ENCODE measurements at places on chromosomes 12 and 14.

GRCh38 chr14:92993302-92993701 is 70.4 kb downstream of the CHGA start:
- DNase-seq, result no peak

GRCh38 chr12:2247596-2247995 is 194.8 kb downstream of the CACNA1C start:
- DNase-seq, result no peak

DNA sequence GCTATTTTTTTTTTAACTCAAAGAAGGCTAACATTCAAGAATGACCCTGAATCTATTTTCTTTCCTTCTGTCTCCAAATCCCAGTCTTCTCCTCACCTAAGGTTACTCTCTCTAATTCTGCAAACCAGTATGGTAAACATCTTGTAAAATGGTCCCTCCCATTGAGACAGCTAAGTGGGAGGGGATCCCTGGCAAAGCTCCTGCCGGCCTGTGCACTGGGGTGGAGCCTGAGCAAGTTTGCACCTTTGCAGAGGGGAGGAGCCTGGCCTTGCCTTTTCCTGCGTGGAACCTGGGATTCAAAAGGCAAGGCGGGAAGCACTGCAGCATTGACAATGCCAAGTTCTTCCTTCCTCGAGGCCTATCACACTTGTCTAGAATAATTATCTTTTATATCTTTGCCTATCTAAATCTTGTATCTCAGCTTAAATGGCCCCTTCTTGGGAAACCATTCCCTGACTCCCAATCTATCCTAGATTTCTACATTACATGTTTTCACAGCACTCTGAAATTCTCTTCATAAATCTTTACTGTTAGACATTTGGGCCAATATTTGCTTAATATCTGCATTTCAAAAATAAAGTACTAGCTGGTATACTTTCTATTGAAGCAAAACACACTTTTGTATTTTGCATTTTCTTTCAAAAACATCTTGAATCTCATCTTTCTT is 83.0 kb downstream of the EPS8 start:
- peak; percentile 74 for DNase-seq

DNA sequence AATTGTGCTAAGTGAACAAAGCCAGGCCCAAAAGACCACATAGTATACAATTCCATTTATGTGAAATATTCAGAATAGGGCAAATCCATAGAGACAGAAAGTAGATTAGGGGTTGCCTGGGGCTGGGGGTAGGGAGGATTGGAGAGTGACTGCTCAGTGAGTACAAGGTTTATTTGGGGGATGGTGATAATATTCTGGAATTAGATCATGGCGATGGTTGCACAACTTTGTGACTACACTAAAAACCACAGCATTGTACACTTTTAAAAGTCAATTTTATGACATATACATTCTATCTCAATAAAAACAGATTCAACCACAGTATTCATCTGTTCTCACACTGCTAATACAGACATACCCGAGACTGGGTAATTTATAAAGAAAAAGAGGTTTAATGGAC is 68.7 kb upstream of the MAP1LC3B2 start:
- no peak for DNase-seq

GRCh38 chr12:4771172-4771959 is 51.2 kb downstream of the GALNT8 start:
- DNase-seq, result no peak

GRCh38 chr12:54173066-54173726 is 15.6 kb downstream of the SMUG1 start:
- peak; percentile 78 for DNase-seq

GRCh38 chr12:46246021-46246700 is 22.7 kb downstream of the SLC38A1 start:
- no peak for DNase-seq

GRCh38 chr12:66164349-66164821 is 5.4 kb downstream of the TMBIM4 start:
- no peak for DNase-seq

DNA sequence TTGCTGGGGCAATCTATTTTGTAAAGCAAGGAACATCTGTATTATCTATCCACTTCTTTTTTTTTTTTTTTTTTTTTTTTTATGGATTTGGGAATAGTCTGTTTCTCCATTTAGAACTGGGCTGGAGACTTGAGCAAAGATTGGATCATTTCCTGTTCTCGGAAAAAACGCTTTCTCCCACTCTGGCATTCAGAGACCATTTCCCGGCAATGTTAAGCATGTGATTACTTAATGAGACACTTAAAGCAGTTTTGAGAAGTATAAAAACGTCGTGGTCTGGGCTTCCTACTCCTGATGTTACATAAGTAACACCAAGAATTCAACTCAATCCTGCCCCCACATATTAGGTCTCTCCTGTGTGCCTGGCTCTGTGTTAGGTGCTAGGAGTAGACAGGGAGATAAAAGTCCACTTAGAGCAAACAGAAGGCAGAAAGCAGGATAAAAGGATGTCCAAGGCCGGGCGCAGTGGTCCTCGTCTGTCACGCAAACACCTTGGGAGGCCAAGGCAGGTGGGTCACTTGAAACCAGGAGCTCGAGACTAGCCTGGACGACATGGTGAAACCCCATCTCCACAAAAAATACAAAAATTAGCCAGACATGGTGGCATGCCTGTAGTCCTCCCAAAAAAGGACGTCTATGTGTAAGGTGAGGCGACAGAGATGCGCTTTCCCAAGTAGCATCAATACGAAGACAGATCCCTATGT is 152.1 kb upstream of the GSC start:
- peak; percentile 38 for DNase-seq

DNA sequence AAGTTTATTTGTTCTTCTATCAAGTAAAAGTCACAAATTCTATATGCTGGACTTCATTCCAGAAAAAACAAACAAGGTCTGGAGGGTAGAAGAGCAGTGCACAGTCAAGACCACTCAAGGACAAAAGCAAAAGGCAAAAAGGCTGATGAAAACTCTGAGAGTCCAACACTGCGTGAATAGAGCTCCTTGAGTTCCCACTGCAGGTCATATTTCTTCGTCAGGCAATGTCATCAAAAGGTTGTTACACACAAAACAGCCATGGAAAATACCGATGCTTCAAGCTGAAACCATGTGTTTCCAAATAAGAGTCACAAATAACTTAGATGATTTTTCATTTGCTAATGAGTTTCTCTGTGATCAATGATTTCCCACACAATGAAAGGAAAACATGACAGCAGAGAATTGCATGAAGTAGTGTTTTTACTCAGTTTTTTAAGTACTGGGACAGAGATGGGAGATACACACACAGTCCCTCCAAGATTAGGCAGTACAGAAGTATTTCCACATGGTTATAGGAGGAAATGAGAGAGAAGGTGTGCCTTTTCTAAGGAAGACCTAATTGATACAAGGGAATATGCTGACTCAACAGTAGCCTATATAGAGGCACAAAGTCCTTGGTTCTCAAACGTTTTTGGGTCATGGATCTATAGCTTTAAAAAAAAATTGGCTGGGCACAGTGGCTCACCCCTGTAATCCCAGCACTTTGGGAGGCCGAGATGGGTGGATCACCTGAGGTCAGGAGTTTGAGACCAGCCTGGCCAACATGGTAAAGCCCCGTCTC is 177.7 kb downstream of the MED13L start:
- no peak for DNase-seq

- no peak for DNase-seq
Observed at GRCh38 chr12:106960443-106960842, 4.7 kb downstream of the TMEM263 start.

GRCh38 chr12:12403264-12404248 is 46.7 kb downstream of the BORCS5 start:
- DNase-seq, result no peak

- DNase-seq, result peak; percentile 74
Observed at GRCh38 chr14:99604766-99605298, 825 bp upstream of the CCDC85C start.

- no peak for DNase-seq
Observed at GRCh38 chr12:17975239-17975638, 114.8 kb downstream of the RERGL start.

DNA sequence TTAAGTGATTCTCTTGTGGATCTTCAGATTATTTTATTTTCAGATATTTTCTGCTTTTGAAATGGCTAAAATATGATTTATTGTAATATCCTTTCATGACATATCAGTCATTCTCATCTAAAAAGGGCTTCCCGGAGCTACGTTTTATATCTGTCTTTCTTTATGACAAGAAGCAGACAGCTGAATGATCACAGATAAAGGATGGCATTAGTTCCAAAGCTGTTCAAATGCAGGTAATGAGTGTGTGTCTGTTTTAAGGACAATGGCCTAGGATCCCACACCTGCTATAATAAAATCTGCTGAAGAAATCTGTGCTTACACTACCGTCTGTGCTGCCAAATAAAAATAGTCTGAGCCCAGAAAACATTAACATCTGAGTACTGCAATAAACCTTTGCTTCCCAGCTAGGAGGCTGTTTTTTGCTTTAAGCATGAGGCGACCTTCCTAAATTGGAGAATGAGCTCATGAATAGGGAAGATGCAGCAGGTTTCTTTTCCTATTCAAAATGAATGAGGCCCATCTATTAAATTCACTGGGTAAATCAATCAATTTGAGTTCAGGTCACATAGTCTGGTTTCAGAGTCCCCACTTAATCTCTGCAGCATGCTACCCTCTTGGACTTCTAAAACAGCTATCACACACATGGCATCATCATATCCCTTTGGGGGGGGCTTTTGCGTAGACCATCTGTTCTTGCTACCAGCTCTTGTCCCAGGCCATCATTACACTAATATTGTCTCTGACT is 498.5 kb downstream of the NELL2 start:
- DNase-seq, result no peak

DNA sequence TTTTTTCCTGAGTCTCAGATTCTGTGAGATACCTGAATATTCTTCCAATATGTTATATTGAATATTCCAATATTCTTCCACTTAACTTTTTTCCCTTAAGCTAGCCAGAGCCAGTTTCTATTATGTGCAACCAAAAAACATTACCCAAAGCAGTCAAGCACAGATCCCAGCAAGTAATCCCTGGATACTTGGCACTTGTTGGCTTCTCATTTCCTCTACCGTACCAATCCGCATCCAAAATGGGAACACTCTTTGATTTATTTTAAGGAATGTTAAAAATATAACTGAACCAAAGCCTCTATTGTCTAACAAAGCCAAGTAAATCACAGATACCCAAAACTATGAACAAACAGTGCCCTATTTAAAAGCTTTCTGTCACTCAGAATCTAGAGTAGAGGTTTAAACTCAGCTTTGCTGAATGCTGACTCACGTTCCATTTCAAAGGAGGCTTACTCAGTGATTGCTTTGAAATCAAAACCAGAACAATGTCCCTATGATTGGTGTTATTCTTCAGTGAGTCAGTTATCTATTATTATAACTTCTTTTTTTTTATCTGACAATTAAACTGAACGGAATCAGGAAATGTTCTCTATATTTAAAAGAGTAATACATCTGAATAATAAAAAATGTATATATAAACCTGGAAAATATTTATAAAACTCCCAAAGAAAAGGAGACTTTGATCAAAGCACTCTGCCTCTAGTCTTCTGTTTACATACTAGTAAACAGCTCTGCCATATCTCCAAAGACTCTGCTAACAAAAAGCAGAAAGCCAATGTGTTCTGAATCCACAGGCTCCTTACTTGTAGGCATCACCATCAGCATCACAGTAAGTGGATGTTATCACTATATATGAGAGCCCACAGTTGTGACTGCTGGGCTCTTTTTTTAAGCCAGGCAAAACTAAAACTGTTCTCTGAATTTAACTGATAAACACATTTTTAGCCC is 360.8 kb downstream of the CCDC91 start:
- no peak for DNase-seq

- DNase-seq, result no peak
Observed at GRCh38 chr12:3965046-3965445, 91.8 kb upstream of the PARP11 start.

DNA sequence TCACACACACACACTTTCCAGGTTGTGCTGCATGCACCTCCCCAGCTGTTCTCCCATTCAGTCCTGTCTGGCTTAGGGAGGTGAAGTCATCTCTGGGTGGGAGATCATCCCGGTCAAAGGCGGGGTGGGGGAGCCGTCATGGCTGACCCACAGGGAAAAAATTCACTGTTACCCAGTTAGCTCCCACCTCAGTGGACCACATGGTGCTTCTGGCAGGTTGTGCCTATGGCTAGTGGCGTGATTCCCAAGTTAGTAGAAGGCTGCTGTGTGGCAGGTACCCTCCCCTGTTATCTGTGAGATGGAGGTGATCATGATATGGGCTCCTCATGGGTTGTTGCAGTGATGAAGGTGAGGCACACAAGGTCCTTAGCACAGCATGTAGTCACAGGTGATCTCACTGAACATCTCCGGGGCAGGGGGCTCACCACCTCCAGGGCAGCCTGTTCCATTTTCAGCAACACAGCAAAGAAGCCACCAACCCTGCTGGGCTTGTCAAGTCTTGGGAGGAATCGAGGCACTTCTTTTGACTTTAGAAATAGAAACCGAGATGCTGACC is 154.9 kb upstream of the CCND2 start:
- DNase-seq, result peak; percentile 50

GRCh38 chr12:46005823-46006222 is 15.4 kb upstream of the SCAF11 start:
- DNase-seq, result no peak

GRCh38 chr12:65728848-65729793 is 95.2 kb upstream of the HMGA2 start:
- DNase-seq, result peak; percentile 87

GRCh38 chr14:31692376-31692781 is 131.2 kb downstream of the NUBPL start:
- DNase-seq, result no peak

DNA sequence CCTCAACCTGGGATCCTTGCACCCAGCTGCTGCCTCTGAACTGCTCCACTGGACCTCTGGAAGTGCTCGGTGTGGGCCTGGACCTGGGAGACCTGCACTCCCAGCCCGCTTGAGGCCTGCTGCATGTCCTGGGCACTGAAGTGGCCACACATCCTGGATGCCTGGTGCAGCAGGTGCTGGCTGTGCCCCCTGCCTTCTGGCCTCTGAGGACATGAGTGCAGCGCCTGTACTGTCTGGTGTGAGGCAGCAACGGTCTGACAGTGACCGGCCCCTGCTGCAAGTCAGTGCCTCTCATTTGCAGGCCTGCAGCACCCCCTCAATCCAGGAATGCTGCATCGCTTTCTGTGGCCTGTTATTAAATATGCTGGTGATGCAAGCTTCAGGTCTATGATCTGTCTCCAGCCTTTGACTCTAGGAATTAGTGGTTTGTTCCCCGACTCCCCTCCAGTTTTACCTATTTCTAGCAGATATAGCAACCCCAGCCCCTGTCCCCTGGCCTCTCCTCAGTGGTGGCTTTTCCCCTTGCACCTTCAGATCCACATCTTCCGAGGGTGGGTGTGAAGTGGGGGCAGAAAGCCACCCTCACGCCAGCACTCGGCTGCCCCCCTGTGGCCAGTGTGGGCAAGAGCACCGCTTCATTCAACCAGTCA is 3.6 kb downstream of the SMIM41 start:
- peak; percentile 84 for DNase-seq

DNA sequence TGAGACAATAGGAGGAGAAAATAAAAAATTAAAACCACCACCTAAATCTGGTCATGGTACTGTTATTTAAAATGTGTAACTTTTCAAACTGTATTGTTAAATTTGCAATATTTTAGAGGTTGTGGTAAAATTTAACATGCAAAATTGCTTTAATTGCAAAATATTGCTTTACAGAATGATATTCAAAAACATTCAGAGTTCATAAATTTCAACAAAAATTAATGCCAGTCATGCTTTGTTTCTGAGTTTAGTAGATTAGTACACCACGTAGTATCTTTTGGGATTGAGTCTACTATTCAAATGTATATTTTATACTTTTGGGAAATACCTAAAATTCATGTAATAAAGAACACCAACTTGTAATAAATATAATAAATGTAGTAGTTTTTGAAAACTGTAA is 18.3 kb downstream of the ETFRF1 start:
- no peak for DNase-seq

- DNase-seq, result no peak
Observed at GRCh38 chr12:2390850-2391390, 338.1 kb downstream of the CACNA1C start.
